ENCODE measurements at places on chromosomes 6 and 20. TPM values are rescaled to one million over a fixed set of nuclear protein-coding genes. Genes with fewer than 3 reads are reported as not detected.

PMEPA1 gene
- total RNA-seq: 3.7 TPM

SLC12A5 gene
- total RNA-seq: 1.9 TPM

SIGLEC1 gene
- not detected for total RNA-seq

IL20RA gene
- 0.65 TPM for total RNA-seq

NQO2 gene
- total RNA-seq: 37.2 TPM

C20orf204 gene
- total RNA-seq: 3.2 TPM

KCNK5 gene
- total RNA-seq: 19.8 TPM

DNA sequence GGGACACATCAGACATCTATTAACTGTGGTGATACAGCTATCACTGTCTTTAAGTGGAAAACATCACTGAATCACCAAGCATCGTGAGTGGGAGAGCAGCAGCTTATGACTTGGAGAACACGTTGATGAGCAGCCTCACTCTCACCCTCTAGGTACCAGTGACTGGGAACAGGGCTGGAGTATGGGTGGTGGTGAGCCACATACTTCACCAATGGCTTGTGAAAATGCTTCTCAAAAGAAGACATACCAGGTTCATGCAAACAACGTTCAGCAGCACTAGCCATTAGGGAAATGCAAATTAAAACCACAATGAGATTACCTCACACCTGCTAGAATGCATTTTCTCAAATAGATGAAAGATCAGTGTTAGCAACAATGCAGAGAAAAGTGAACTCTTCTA is 25.3 kb downstream of the SNX5 start:
- DNase-seq: no peak

- DNase-seq: no peak
Observed at GRCh38 chr20:23568320-23568970, at the start of gene CST9L. CST9L (minus strand) TSS chr20:23568484; CDS start chr20:23568450, 34 bp downstream.

DNA sequence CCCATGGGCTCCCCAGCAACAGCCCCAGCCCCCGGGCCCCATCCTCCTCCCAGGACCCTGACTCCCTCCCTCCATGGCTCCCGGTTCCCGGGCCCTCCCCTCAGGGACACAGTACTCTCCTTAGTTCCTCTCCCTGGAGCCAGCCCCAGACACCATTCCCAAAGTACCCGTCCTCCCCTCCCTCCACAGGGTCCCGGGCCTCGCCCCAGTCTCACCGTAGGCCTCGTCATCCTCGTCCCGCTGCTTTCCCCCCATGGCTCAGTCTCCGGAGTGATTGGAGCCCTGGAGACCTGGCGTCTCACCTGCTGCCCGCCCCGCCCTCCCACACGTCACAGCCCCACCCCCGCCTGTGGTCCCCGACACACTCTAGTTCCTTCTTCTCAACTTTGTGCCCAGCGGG is at the start of gene SLC44A4:
Gene SLC44A4 (minus strand): TSS at position 272 of the 400 bp plus-strand sequence. CDS start 17 bp downstream, at position 255.
- no peak for DNase-seq

GRCh38 chr6:105799056-105799455 is 287.1 kb upstream of the PRDM1 start:
- DNase-seq: no peak

DNA sequence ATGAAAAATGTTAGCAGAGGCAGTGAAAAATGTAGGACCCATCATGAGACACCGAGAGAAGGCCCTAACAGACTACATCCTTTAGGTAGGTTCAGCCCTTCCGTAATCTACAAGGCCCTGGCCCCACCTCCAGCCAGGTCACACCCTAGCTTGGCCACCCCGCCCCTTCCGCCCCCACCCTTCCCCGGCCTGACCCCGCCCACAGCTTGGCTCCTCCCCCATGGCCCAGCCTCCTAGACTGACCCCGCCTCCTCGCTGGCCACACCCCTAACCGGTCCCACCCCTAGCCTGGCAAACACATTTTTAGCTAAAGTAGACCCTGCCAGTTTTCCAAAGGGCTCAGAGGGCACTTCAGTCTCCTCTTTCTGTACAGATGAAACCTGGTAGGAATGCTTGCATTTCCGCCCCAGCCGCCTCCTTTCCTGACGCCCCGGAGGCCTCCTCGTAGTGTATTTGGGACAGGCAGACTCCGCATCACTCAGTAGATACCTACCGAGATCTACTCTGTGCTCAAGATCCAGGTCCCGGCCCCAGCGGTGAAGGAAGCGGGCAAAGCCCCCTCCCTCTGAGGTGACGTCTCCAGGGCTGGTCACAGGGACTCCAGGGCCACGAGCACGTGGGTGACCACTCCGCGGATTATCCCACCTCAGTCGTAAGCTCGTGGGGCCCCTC is 443.5 kb downstream of the PREX1 start:
- peak; percentile 69 for DNase-seq

- DNase-seq: no peak
Observed at GRCh38 chr6:44452725-44453124, 65.2 kb downstream of the CDC5L start.

DNA sequence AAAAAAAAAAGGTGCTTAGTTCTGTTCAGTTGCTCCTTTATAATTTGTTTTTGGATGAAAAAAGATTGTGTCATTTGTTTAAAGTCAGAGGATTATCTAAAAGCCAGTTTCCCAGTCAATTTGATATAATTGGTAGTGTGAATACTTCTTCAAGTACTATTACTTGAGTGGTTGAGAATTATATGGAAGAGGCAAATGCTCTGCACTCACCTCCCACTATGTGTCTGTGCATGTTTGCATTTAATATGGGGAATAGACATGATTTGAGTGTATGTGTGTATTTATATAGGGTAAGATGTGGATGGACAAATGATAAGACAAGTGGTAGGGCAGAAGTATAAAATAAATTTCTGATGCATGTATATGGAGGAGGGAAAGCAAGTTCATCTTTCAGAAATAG is 15.8 kb downstream of the GJA1 start:
- DNase-seq: no peak

DNA sequence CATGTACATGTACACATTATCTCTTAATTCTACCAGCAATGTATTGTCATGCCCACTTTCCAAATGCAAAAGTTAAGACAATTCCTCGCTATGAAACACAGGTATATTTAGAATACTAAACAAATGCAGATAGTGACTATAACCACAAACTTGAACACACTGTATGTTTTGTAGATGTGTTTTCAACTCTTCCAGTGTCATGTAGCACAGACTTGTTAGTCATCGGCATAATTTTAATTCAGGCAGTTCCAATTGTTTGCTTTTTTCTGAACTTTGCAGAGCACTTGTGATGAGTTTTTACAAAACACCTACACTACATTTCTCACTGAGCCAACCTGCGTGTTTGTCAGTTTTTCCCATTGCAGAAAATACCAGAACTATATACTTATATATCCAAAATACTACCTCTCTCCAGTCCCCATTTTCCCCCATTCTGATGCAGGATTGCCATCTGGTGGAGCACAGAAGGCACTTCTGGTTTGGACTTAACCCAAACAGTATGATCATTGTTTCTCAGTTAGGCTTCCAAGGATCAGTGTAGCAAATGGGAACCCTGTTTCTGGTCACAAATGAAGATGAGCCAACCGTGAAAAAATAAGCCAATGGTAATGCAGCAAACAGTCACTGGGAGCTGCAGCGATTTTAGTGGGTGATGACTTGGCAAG is 143.4 kb downstream of the ADGRB3 start:
- DNase-seq: peak; percentile 27

GRCh38 chr6:23184351-23184750 is 615.0 kb downstream of the HDGFL1 start:
- no peak for DNase-seq

DNA sequence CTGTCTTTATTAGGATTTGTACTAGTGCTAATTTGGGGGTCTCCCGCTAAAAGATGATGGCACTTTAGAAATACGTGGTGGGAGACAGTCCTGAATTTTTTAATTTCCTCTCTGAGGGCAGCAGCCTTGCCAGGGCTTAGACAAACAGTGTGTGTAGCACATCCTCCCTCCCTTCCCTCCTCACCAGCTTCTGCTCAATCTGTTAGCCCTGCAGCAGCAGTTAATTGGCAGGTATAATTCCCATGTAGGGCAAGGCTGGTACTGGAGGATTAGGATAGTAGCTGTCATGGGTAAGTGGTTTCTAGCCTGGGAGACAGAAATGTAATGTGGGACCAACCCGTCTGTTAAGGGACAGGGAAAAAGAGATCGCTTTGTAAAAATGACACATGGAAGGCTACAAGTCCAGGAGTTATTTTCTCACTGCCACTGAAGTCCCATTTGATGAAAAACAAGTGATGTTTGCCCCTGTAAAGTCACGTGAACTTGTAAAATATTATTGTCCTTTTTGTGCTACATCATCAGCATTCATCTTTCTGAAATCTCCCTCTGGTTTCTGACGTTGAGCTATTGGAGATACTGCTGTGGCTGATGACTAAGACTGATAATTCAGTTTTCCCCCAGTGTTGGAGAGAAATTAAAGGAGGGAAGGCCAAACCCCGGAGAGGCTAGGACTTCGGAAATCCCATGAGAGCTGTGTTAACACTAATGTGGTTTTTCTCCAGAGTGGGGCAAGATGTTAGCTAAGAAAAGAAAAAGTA is 40.6 kb downstream of the CTNNBL1 start:
- DNase-seq: no peak

DNA sequence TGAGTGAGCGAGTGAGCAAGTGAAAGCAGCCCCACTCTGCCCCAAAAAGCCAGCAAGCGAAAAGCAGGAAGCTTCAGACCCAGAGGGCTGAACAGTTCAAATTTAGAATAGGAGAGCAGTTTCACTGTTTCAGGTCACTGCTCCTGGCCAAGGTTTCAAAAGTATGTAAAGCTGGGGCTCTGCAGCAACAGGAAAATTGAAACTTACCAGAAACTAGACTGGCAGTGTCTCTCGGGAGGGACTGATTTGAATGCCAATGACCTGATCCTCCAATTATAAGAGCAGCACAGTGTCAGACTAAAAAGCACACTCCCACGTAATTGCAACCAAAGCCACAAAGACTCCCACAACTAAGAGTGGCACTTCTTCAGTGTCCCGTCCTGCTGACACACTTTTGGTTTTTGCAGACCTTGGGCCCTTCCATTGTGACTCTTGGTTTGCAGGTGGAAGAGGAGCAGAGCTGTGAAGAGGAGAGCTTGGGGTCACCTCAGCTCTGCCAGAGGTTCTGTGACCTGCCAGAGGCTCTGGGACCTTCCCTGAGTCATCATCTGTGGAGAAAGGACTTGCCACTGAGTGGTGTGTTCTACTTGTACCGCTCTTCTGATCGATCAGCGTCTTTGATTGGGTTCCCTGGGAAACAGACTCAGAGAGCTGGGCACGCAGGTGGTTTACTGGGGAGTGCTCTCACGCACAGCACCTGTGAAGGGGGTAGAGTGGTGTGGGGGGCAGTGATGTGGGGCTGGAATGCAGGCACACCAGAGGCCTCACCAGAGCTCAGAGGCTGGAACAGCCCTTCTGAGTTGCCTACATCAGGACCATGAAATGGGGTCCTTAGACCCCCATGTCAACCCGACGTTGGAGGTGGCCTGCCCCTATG is 52.7 kb upstream of the PTGIS start:
- no peak for DNase-seq

DNA sequence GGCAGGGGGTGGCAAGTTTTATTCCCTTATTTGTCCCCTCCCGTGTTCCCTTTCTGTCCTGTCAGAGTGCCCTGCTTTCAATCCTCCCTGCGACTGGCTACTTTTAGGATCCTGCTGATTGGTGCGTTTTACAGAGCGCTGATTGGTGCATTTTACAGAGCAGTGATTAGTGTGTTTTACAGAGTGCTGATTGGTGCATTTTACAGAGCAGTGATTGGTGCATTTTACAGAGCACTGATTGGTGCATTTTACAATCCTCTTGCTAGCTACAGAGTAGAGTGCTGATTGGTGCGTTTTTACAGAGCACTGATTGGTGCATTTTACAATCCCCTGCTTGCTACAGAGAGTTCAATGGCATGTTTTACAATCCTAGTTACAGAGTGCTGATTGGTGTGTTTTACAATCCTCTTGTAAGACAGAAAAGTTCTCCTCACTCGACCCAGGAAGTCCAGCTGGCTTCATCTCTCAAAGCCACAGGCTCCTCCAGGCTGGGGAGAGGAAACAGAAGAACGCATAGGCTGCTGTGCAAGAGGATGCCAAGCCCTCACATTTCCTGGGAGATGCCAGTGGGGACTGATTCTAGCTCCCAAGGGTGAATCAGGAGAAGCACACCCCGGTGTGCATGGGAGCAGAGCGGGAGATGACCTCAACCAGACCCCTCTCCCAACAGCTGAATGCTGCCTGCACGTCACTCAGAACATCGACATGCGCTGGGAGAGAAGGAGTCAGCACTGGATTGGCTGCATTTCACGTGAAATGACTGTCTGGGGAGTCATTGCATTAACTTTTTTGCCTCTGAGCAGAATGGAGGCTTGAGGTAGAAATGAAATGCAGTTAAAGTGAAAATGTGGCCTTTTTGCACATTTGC is 48.3 kb upstream of the SLC22A23 start:
- no peak for DNase-seq

- DNase-seq: no peak
Observed at GRCh38 chr6:2351807-2352431, 106.5 kb upstream of the GMDS start.

GRCh38 chr20:59232618-59233017 is 67.8 kb upstream of the EDN3 start:
- no peak for DNase-seq

GRCh38 chr20:46108435-46108841 is 9.7 kb upstream of the CD40 start:
- no peak for DNase-seq
